ENCODE measurements at places on chromosomes 5 and 9.

DNA sequence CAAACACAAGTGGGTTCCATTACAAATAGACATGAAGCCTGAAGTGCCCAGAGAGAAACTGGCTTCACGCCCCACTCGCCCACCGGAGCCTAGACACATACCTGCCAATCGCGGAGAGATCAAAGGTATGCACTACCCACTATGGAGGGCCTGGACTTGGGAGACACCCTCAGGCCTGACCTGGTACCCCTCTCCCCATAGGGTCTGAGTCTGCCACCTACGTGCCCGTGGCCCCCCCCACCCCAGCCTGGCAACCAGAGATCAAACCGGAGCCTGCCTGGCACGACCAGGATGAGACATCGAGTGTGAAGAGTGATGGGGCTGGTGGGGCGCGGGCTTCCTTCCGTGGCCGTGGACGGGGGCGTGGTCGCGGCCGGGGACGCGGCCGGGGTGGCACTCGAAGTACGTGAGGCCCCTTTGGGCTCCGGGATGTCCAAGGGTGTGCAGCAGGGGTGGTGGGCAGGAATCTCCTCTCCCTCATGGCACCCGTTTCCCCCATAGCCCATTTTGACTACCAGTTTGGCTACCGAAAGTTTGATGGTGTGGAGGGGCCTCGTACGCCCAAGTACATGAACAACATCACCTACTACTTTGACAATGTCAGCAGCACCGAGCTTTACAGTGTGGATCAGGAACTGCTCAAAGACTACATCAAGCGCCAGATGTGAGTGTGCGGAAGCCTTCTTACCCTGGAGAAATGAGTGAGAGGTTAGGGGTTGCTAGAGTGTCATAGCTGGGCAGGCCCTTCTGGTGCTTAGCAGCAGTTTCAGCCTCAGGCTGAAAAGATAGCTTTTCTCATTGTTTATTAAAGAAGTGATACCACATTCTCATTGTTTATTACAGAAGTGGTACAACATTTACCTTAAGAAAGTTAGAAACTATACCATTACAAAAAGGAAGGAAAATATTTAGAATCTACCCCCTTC, 38.7 kb downstream of the LARP1 start:
- DNase-seq: no peak

GRCh38 chr5:11683666-11684065, 220.6 kb downstream of the CTNND2 start:
- no peak for DNase-seq

DNA sequence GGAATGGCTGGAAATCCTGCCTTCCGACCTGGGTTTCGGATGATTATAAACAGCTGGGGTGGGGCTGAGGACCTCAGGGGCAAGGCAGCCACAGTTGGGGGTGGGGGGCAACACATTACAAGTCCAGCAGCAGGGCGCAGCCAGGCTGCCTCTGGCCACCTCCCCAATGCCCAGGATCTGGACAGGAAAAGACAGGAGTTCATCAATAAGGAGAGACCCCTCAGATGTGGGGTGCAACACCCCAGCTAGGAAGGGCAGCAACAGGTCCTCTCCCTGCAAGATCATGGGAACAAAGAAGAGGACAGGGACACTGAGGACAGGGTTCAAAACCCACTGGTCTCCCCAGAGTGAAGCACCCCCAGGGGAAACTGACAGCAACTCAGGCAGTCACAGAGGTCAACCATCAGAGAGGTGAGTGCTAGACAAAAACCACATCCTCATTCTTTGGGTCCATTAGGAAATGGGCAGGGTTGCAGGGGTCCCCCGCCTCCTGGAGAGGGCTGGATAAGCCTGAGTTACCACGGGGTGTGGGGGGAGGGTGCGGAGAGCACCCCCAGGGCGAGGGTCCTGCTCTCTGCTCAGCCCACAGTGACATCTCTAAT, 33.5 kb downstream of the SEMA4D start:
- DNase-seq: no peak

- DNase-seq: no peak
These were observed 249.0 kb upstream of the ZNF608 start for GRCh38 chr5:124995421-124995820.

Data from kidney epithelial cell (primary cell).